ENCODE measurements at places on chromosomes 2 and 18.

GRCh38 chr2:55862673-55863390 is 60.8 kb downstream of the EFEMP1 start:
- peak; percentile 100 for DNase-seq

DNA sequence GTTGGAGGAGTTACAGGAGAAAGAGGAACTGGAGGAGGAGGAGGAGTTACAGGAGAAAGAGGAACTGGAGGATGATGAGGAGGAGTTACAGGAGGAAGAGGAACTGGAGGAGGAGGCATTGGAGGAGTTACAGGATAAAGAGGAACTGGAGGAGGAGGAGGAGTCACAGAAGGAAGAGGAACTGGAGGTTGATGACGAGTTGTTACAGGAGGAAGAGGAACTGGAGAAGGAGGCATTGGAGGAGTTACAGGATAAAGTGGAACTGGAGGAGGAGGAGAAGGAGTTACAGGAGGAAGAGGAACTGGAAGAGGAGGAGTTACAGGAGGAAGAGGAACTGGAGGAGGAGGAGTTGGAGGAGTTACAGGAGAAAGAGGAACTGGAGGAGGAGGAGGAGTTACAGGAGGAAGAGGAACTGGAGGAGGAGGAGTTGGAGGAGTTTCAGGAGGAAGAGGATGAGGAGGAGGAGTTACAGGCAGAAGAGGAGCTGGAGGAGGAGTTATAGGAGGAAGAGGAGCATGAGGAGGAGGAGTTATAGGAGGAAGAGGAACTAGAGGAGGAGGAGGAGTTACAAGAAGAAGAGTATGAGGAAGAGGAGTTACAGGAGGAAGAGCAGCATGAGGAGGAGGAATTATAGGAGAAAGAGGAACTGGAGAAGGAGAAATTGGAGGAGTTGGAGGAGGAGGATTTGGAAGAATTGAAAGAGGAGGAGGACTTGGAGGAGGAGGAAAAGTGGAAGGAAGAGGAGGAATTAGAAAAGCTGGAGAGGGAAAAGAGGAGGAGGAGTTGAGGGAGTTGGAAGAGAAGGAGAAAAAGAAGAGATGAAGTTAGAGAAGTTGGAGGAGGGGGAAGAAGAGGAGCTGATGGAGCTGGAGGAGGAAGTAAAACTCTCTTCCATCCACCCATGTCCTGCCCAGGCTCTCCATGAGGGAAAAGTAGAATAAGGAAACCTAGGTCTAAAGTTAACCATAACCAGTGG is 37.2 kb downstream of the CLASP1 start:
- no peak for DNase-seq

GRCh38 chr2:205177546-205177945 is 504.8 kb upstream of the NRP2 start:
- DNase-seq, result peak; percentile 23

GRCh38 chr18:47512056-47512455 is 260.6 kb upstream of the SKOR2 start:
- no peak for DNase-seq

- peak; percentile 87 for DNase-seq
These were observed 44.6 kb downstream of the ITGB1BP1 start for GRCh38 chr2:9378433-9379390.

DNA sequence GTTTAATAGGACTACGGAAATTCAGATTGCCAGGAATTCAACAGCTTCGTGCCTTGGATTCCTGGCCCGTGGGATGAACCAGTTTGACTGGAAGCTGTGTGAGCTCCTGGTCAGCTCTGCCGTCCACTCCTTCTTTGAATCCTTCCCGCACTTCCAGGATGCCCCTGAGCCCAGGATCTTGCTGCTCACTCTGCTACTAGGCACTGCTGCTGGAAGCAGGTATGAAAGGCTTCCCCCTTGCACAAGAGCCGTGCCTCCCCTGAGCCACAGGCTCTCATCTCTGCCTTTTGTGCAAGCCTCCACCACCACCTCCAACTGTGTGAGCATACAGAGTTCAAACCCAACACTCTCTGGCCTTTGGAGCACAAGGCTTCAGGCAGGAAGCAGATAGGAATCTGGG is 34.9 kb downstream of the EN1 start:
- DNase-seq, result no peak

- no peak for DNase-seq
These were observed 118.6 kb downstream of the PTGR3 start for GRCh38 chr18:75090336-75090735.

GRCh38 chr2:127146820-127147502 is 40.0 kb upstream of the BIN1 start:
- peak; percentile 82 for DNase-seq

DNA sequence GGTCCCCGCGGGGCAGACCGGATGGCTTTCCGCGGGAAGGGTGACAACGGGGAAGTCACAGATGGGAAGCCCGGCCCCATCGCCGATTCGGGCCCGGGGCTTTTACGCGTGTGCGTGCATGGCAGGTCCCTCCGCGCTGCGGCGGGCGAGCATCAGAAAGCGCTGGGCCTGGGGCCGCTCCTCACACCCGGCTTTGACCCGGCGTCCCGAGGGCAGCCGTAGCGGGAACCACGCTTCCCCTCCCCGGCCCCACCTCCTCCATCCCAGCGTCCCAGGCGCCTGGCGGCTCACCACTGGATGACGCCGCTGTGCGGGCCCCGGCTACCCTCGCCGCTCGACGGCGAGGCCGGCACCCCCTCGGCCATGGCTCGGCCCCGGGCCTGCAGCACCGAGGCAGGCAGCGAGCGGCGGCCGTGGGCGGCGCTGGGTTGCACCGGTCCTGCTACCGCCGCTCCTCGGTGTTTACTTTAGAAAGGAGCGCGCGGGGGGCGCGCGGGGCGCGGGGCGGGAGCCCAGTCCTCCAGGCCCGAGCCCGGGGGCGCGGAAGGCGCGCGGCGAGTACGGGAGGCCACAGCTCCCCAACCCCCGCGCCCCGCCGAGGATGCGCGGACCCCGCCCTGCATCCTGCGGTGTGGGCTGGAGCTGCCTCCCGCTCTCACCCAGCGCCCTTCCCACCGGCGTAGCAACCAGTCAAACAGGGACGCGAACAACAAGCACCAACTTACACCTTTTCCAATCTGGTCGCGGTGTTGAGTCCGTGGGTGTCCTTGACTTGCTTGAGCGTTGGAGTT is 806 bp downstream of the RFX8 start:
- DNase-seq, result peak; percentile 58

DNA sequence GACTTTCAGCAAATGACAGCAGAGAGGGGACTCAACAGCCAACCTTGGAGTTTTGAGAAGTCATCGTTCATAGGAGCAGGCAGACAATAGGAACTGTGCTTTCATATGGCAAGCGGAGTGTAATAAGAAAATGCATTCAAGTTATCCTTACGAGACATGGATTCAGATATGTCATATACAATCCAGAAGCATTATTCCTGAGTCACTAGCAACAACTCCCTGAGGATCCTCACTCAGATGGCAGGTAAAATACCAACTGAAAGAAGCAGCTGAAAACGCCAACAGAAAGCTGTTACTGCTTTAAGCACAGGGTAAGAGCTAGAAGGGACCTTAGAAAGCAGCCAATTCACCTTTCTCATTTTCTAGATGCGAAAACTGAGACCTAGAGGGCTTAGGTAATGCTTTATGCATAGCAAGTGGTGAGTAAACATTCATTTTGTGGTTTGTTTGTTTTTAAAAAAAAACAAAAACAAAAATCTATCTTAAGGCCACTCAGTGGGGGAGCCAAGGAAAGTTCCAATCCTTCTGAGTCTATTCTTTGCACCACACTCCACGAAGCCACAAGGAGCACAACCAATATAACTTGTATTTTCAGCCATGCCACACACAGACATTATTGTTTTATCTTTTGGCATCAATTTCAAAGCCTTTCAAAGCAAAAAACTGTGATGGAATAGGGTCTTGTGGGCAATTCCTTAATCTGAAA is 89.1 kb upstream of the RIOK3 start:
- DNase-seq, result no peak

DNA sequence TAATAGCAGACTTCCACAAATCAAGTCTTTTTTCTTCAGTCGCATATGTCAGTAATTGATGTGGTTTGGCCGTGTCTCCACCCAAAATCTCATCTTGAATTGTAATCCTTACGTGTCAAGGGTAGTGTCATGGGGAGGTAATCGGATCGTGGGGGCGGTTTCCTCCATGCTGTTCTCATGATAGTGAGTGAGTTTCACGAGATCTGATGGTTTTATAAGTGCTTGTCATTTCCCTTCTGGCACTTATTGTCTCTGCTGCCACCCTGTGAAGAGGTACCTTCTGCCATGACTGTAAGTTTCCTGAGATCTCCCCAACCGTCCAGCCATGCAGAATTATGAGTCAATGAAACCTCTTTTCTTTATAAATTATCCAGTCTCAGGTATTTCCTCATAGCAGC is 478.8 kb downstream of the PTPRM start:
- DNase-seq, result peak; percentile 32

DNA sequence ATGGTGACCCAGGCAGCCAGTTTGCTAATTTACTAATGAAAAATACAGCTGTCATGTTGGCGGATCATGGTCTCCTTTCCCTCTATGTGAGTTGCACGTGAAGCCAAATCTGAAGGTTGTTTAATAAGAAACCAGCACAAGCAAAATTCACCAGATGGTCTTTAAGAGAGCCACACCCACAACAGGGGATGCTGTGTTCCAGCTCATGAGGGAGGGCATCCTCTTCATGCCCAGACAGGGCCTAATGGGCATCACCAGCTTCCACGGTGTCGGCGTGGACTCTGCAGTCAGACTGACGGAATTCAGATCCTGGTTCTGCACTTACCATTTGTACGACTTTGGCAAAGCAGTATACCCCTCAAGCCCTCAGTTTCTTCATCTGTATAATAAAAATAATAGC is 39.9 kb downstream of the TMEM247 start:
- no peak for DNase-seq

DNA sequence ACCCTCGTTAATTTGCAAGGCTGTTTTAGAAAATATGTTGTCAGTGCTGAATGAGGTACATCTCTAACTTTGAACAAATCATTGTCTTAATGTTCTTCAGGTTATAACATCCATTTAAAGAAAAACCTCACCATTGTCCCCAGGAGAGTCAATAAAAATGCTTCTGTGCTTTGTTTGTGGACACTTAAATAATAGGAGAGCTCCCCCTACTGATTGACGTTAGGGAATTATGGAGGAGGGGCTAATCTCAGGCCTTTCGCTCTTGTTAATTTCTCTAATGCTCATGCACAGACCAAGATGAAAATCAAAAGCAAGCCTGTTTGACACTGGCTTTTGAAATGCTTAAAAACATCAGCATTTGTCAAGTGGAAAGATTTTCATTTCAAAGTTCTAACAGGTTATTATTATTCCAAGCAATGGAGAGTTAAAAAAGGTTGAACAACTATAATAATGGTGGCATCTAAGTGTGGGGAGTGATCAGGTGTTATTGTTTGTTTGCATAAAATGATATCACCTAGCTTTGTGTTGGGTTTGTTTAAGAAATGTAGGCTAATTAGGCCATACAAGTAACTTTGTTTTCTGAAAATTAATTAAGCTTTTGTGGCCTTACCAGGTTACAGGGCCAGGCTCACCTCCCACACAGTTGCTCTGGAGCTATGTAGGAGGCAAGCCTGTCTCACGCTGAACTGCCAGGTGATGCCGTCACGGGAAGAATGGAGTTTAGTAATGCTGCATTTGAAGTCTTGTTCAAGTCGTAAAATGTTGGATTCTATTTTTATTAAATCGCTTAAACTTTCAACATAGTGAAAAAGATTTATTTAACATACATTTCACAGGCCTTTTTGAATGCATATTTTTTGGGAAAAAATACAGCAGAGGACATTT is 51.7 kb upstream of the SMIM21 start:
- DNase-seq, result peak; percentile 68

DNA sequence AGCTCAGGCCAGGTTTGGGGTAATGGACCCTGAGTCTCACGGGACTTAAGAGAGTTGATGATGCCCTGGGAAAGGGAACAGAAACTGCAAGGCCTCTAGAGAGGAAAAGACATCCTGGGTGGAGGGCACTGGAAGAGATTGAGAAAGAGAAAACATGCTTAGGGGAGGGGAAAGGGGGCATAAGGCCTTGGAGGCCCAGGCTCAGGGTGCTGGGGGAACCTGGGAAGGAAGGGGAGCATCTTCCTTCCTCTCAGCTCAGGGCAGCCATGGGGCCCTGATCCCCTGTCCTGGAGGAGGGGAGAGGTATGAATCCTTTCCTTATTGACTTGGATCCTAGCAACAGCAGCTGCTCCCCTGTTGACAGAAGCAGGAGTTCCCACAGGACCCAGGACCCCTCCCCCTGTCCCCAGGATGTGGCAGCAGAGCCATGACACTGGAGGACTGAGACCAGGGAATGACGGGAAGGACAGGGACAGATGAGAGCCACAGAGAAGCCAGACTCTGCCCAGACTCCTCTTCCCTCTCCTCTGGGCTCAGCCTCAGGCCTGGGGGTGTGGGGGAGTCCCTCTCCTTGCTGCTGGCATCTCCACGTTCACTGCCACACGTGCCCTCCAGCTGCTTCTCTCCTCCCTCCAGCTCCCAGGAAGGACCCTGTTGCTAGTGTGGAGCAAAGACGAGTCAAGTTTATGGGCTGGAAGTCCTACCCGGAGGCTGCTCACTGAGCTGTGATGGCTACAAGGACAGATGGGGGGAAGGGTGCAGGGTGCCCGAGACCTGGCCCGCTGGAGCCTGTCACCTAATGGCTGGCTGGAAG is 815 bp downstream of the GPBAR1 start:
- DNase-seq, result no peak

DNA sequence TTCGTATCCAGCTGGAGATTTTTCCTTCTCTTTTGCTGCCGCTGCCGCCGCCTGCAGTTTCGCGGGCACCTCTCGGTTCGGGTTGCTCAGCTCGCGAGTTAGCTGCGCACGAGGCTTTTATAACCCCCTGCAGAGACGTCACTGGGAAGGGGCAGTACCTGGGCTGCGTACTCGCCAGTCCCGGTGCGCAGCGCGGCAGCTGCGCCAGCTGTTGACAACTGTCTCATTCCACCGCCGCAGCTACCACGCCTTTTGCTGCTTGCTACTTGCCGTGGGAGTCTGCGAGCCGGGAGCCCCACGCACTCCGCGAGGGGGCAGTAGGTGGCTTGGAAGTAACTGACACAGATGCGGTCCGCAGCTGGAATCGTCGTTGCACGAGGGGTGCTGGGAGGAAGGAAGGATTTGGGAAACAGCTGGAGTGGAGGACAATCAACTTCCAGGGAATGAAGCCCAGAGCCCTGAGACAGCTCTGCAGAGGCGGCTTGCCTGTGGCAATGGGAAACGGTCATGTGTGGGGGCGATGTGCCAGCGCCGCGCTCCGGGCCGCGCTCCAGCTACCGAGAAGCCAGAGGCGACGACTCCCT is at the start of gene TACR1:
Gene TACR1, minus strand, starts transcription at position 93 of the 584 bp plus-strand sequence. CDS start 586 bp downstream, outside the sequence.
- peak; percentile 74 for DNase-seq

- DNase-seq, result no peak
These were observed 8.3 kb downstream of the OSR1 start for GRCh38 chr2:19349911-19350677.

DNA sequence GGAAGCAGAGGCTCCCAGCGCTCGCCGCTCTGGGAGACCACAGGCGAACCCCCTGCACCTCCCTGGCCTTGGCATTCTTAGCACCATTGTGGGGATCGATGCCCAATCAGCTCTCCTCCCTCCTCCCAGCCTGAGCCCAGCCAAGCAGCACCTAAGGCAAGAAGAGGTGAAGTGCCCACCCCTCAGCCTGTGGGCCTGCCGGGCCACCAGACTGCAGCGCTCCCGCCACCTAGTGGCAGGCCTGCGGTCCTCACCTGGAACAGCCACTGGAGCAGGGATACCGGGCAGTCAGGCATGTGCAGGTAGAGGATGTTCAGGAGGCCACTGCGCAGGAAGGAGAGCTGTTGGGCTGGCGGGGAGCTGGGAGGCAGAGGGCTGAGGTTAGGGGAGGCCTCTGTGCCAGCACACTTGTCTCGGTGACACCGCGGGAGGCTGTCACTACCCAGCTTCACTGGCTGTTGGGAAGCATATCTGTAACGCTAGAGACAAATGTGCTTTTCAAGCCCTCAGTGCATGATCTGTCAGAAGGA is 35.2 kb downstream of the FAM178B start:
- peak; percentile 58 for DNase-seq

Measured in EH (cell line).